ENCODE measurements at places on chromosomes 4 and X.

DNA sequence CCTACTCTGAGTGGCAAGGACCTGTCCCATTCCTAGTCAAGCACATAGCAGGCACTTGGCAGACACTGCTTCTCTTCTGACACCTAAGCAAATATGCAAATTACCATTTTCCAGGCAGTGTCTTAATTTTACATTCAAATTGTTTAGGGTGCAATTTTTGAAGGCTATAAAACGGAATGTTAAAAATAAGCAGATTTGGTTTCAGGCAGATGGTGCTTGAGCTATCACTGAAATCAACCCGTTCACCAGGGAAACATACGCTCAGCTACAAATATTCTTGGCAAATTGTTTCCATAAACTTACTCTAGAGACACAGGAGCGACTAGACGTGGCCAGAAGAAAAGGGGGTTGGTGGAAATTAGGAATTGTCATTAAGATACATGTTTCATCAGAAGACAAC is 45.7 kb downstream of the BEND2 start:
- H3K36me3 ChIP-seq = no peaks in the 10 kb centered on the region
- no peaks in the 10 kb centered on the region for H3K4me1 ChIP-seq
- no peak overlapping the region for H3K27ac ChIP-seq
- no peak for DNase-seq
- no peak overlapping the region for H3K4me3 ChIP-seq
- H3K27me3 ChIP-seq = no peaks in the 10 kb centered on the region

DNA sequence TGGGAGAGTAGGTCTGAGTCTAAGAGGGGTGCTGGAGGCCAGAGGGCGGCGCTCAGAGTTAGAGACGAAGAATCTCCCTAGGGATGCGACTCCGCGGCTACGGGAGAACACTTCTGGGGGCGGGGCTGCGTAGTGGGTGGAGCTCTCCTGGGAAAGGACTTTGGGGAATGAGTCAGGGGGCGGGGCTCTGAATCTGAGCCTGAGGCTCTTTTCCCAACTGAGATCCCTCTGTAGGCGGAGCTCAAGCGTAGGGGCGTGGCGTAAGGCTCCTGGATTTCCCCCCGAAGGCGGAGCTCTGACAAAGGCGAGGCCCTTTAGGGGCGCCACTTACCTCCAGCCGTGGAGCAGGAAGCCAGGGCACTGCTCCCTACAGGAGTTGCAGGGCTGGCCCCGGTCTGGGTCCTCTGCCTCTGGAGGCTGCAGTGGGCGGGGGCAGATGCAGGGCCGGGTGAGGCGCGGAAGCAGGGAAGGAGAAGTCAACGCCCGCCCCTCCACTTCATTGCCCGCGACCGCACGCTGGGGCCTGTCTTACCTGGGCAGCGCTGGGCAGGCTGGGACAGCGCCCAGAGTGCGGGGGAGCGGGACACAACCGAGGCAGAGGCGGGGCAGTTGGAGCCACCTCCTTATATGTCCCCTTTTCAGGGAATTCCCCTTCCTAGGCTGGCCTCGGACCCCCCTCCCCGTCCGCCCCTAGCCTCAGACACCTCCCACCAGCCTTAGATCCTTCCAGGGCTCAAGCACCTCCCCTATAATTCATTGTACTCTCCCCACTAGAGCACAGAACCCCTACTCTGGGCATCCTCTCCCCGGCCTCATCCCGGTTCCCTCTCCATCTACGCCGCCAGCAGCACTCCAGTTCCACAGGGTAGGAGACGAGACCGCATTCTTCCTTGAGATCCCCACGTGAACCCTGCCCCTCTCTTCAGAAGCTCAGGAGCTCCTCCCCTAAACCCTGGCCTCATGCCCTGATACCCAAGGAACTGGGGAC is 1.6 kb downstream of the PRICKLE3 start:
- H3K4me1 ChIP-seq = no peaks in the 10 kb centered on the region
- no peaks in the 10 kb centered on the region for H3K36me3 ChIP-seq
- H3K27me3 ChIP-seq = no peaks in the 10 kb centered on the region
- no peak overlapping the region for H3K27ac ChIP-seq
- peak overlapping the region; percentile 30 for H3K4me3 ChIP-seq
- no peak for DNase-seq

DNA sequence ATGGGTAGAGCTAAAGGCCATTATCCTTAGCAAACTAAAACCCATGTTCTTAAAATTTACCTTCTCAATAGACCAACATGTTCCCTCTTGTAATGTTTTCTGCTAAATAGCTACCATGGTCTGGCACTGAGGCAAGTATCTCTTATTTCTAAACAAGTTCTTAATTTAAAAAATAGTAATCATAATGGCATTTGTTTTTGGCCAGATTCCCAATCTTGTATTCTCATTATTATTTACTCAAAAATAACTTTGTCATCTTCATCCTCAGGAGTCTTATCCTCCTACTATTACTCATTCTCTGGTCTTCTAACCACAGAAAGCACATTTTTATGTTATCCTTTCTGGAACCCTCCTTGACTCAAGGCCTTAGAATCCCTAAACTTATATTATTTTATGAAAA is 931.2 kb downstream of the CCSER1 start:
- no peak overlapping the region for H3K27ac ChIP-seq
- no peaks in the 10 kb centered on the region for H3K4me1 ChIP-seq
- H3K4me3 ChIP-seq = no peak overlapping the region
- DNase-seq = no peak
- H3K27me3 ChIP-seq = no peaks in the 10 kb centered on the region

GRCh38 chr4:47567511-47567910 is 82.4 kb downstream of the ATP10D start:
- H3K27me3 ChIP-seq = no peaks in the 10 kb centered on the region
- no peaks in the 10 kb centered on the region for H3K4me1 ChIP-seq
- no peak overlapping the region for H3K4me3 ChIP-seq

- no peaks in the 10 kb centered on the region for H3K27me3 ChIP-seq
- H3K4me1 ChIP-seq = no peaks in the 10 kb centered on the region
- no peak overlapping the region for H3K27ac ChIP-seq
- H3K4me3 ChIP-seq = no peak overlapping the region
These were observed 98.8 kb downstream of the ANXA3 start for GRCh38 chr4:78650106-78651024.

DNA sequence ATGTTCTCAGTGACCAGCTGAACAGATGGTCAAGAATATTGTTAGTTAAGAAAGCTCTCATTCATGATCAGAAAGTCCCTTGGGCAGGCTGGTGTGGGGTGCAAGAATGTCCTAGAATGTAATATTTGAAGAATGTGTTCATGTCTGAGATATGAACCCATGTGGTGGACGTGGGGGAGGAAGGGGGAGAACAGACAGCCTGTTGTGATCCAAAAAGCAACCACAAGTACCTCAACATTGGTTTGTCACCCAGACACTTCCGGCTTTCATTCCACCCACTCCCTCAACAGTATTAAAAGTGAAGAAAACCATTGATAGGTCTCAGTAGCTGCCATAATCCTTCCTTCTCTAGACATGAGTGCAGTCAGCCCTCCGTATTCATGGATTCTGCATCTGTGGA is 82.2 kb downstream of the MAML3 start:
- no peaks in the 10 kb centered on the region for H3K36me3 ChIP-seq
- DNase-seq = no peak
- H3K4me3 ChIP-seq = no peak overlapping the region
- H3K27me3 ChIP-seq = no peaks in the 10 kb centered on the region

- peak; percentile 79 for DNase-seq
- H3K27me3 ChIP-seq = no peaks in the 10 kb centered on the region
- H3K4me1 ChIP-seq = no peaks in the 10 kb centered on the region
- no peaks in the 10 kb centered on the region for H3K36me3 ChIP-seq
- H3K4me3 ChIP-seq = no peak overlapping the region
These were observed 27.6 kb upstream of the INTU start for GRCh38 chr4:127604949-127605709.

DNA sequence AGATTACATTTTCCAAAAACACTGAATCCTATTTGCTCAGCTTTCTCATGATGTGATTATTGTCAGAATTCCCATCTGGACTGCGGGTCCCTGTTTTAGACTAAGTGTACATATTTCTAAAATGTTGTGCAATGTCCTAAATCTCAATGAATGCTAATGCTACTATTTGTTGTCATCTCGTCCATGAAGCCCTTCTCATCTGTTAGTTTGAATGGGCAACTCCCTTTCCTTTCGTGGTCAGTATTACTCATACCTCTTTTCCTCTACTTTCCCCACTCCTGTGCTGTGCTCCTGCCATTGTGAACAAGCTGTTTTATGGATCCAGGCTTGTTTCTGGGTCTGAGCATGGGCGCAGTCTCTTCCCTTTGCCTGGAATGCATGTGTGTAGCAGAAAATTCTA is 91.0 kb downstream of the MID1 start:
- H3K4me1 ChIP-seq = no peaks in the 10 kb centered on the region
- no peak overlapping the region for H3K27ac ChIP-seq
- no peak for DNase-seq

DNA sequence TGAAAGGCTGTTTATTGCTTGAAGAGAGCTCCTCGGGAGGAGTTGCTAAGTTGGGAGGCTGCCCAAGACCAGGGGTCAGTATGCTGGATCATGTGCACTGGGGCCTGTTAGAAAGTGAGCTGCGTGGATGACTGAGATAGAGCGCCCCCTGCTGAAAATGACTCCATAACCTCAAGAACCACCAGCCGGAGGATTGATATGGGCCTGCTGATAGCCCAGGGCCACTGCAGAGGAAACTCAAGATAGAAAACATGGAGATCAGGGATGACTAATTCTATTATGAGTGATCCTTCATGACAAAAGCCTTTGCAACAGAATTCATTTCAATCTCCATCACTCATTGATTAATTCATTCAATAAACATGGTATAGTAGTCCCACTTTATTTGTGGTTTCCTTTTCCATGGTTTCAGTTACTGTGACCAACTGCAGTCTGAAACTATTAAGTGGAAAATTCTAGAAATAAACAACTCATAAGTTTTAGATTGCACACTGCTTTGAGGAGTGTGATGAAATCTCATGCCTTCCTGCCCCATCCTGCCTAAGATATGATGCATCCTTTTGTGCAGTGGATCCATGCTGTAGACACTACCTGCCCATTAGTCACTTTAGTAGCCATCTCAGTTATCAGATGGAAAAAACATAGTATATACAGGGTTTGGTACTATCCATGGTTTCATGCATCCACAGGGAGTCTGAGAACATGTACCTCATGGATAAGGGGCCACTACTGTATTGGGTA is 126.7 kb upstream of the MBNL3 start:
- H3K36me3 ChIP-seq = no peaks in the 10 kb centered on the region
- no peak overlapping the region for H3K4me3 ChIP-seq
- no peak overlapping the region for H3K27ac ChIP-seq
- DNase-seq = no peak

DNA sequence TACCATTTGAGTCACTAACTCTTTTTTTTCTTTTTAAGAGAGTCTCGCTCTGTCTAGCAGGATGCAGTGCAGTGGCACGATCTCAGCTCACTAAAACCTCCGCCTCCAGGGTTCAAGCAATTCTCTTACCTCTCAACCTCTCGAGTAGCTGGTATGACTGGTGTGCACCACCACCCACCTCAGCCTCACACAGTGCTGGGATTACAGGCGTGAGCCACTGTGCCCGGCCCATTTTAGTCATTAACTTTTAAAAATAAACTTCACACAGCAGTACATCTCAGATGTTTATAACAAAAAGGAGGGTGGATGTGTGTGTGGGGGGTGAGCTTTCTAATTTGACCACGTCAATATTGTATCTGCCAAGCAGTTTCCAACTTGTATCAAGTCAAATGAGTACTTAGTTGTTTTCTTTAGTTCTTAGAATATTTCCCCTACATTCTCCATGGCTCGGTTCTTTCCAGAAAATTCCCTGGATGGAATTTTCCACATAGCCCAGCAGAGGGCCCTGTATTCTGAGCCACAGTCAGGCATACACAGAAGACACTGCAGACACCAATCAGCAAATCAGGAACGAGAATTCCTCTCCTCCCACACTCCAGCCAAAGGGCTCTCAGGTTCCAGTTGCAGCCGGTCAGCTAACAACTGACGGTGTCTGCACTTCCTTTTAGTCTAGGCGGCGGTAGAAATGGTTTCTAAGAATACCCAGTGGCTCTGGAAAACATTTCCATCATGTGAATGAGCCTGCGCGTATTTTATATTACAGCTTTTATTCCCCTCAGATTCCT is 20.1 kb upstream of the ARAF start:
- no peaks in the 10 kb centered on the region for H3K36me3 ChIP-seq
- no peak overlapping the region for H3K4me3 ChIP-seq
- DNase-seq = peak; percentile 47
- no peak overlapping the region for H3K27ac ChIP-seq

DNA sequence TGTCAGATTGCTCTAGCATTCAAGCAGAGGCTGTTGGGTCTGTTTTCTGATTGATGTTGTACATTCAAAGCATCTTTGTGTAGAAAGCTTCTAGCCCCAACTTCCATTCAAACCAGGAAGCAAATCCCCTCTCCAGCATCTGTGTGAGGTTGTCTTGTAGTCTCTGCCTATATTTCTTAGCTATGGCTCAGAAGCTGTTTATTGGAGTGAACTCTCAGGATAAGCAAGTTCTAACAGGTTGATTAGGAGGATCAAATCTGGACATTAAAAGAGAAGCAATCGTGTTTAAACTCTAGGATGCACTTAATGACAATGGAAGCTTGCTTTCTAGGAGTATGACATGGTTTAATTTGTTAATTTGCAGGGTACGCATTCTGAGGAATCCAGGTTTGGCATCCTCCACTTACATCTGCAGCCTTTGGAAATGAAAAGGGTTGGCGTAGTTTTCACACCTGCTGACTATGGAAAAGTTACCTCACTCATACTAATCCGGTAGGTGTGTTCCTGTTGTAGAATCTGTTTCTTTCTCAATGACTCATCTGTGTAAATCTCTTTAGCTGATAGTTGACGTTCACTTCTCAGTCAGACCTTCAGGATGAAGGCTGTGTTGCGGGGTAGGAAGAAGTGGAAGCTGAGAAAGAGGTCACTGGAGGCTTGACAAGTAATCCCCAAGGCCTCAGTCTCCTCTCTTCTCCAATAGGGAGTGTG is 88.0 kb upstream of the TLR2 start:
- H3K36me3 ChIP-seq = peaks cover 5% of the 10 kb centered on the region
- no peak overlapping the region for H3K27ac ChIP-seq
- no peaks in the 10 kb centered on the region for H3K27me3 ChIP-seq
- no peak overlapping the region for H3K4me3 ChIP-seq

GRCh38 chr4:94400191-94400590 is 51.6 kb upstream of the PDLIM5 start:
- H3K27ac ChIP-seq = no peak overlapping the region
- no peaks in the 10 kb centered on the region for H3K27me3 ChIP-seq
- H3K4me1 ChIP-seq = no peaks in the 10 kb centered on the region
- H3K36me3 ChIP-seq = no peaks in the 10 kb centered on the region
- no peak overlapping the region for H3K4me3 ChIP-seq

- H3K4me3 ChIP-seq = no peak overlapping the region
- no peak for DNase-seq
- H3K27ac ChIP-seq = no peak overlapping the region
- H3K27me3 ChIP-seq = no peaks in the 10 kb centered on the region
These were observed 256.0 kb upstream of the SFRP2 start for GRCh38 chr4:154044742-154045485.

GRCh38 chrX:129831091-129831885 is 12.4 kb downstream of the ZDHHC9 start:
- H3K4me1 ChIP-seq = no peaks in the 10 kb centered on the region
- no peaks in the 10 kb centered on the region for H3K36me3 ChIP-seq
- no peak overlapping the region for H3K27ac ChIP-seq
- DNase-seq = no peak
- H3K27me3 ChIP-seq = no peaks in the 10 kb centered on the region
